ENCODE measurements at places on chromosomes 3 and 15. TPM values are rescaled to one million over a fixed set of nuclear protein-coding genes. Genes with fewer than 3 reads are reported as not detected.

GRCh38 chr3:34464646-34465045 is 666.2 kb downstream of the PDCD6IP start:
- DNase-seq = no peak

DNA sequence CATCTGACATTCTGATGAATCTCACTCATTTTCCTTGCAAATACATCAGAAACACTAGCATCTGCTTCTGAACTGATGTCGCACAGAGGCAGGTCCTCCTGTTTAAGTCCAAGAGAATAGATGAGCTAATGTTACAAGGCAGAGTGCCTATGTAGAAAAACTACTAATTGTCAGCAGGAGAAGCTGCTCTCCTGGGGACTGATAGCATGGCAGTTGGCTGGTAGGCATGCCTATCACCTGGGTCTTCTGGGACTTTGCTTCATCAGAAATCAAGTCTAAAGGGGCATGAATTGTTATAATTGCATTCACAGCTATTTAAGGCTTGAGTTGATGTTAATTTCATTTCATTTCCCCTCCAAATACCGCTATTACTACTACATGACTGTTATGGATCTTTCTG is 457.2 kb downstream of the RAP2B start:
- no peak for DNase-seq

GRCh38 chr15:35914573-35914972 is 368.6 kb upstream of the DPH6 start:
- no peak for DNase-seq

- DNase-seq = no peak
Observed at GRCh38 chr3:24548278-24548677, 53.6 kb upstream of the THRB start.

- DNase-seq = peak; percentile 62
Observed at GRCh38 chr3:187737368-187738070, 7.7 kb downstream of the BCL6 start.

THRB gene
- 28.0 TPM for total RNA-seq

MTFMT gene
- 20.6 TPM for total RNA-seq
